DMS 273 treated with DMSO at 0.1 percent for 48 hours (cell line): ENCODE measurements at places on chromosomes 5 and 9.

DNA sequence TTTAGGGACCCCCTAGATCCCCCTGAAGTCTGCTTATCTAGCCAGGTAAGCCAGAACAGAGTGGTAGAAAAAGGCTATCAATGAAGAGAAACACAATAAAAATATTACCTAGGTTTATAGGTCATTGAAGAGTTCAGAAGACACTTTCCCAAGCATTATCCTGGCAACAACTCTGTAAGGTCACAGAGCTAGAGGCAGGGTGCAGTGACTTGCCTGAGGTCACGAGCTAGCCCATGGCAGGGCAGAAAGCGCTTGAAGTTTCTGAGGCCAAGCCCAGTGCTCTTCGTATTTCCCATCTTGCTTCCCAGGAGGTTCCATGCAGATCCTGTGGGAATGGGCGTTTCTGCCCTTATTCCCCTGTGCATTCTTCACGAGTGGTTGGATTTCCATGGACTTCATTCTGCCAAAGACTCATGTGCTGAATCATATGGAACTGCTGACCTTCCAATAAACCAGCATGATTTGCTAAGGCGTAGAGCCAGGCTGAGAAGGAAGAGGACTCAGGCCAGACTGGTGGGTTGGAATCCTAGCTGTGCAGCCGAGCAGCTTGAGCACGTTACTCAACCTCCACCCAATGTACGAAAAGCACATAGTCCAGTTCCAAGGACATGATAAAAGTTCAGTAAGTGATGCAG, 22.1 kb downstream of the TRMO start:
- DNase-seq, result no peak

- no peak for DNase-seq
Observed at GRCh38 chr5:168531987-168532864, 3.1 kb downstream of the FBLL1 start.

GRCh38 chr5:168916266-168916665, 337.1 kb upstream of the PANK3 start:
- no peak for DNase-seq

DNA sequence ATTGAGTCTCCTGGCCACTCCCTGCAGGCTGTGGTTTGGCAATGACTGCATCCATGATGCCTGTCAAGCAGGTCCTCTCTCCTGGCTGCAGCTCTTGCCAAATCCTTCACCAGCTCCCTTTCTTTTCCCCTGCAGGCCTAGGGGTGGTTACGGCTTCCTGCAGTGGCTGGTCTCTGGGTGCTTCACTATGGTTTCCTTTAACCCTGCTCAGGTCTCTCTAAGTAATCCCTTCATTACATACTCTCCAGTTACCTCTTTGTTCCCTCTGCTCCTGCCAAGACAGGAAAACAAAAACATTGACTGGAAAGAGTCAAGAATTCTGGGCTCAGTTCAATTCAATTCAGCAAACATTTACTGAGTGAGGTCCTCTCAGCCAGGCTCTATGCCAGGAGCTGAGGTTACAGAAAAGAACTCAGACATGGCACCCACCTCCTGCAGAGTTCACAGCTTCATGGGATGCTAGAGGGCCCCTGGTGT, 19.8 kb upstream of the PTPN3 start:
- no peak for DNase-seq
